Epithelial cell of proximal tubule (primary cell): ENCODE measurements at places on chromosomes 5 and 9.

GRCh38 chr5:141402553-141403243 lies at the start of gene PCDHGA9:
TSS of gene PCDHGA9 (plus strand) at chr5:141402778. CDS start at chr5:141402953, 175 bp downstream.
- no peak for DNase-seq

GRCh38 chr5:179747811-179748210 lies 15.2 kb downstream of the MAML1 start:
- no peak for DNase-seq

DNA sequence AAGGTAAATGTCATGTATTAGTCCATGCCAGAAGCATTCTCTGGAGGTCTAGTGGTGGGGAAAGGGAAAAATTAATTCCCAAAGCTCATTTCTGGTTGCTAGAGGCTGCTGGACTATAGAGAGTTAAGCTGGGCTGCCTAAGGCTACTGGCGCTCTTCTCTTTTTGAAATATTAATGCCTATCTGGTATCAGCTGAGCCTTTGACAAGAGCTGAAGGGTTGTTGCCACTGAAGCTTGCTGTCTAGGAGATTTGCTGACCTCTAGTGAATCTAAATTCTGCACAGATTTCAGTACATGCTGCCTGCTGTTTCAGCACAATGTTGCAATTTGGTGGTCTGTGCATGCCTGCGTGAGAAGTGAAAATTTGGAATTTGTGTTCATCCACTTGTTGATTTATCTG lies 29.1 kb upstream of the PLCXD3 start:
- DNase-seq = no peak

DNA sequence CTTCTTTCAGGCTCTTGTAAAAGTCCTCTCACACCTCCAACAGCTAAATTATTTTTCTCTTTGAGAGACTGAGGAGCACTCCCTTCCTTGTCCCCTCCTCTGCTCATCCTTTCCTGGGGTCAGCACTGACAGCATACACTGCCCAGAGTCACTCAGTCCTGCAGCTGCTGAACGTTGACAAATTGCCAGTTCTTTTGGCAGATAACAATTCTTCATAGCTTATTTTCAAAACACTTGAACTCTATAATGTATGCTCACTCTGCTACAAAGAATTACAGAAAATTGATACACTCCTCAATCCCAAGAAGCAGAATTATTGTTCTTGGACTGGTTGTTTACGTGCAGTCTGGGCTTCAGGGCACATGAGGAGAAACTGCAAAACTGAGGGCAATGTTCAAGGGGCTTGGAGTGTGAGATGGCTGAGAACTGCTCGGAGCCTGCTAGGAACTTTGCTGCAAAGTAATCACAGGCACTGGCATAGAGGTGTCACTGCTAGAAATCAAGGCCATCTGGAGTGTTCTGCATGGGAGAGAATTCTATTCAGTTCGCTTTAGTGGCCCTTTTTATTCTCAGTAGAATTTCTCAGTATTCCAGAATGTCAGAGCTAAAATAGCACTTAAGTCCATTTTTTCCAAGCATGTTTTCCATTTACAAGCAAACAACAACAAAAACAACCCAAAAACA lies 96.4 kb upstream of the SPOCK1 start:
- DNase-seq = no peak

GRCh38 chr5:141816598-141817399 lies 61.4 kb downstream of the PCDH1 start:
- DNase-seq = no peak

DNA sequence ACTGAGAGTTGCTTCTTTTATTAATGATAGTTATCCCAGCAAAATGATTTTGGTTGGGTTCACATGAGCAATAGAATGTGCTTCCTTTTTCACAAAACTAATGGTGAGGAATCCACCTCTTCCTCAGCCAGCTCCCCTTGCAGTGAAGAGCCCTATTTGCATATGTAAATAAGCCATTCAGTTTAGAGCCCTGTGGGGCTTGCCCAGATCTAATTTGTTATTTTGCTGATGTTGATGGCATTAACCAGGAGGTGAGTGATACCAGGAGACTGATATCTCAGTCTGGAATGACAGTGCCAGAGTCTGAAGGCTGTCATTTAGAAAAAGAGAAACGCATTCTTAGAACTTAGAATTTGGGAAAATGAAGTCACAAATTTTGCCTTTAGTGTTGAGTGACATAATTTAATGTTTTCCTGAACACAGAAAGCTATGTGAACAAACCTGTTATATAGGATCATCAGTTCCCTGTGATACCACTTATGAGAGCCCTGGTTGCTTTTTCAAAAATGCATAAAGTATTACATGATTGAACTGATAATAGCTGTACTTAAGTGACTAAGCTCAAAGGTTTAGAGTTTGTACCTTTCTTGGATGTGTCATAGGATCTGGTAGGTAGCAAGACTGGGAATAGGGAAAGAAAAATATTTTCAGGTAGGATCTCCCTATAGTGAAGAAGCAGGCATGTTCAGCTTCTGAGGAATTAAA lies 271.6 kb downstream of the MAST4 start:
- no peak for DNase-seq
